Suppressor macrophage treated with lipopolysaccharide for 1 hour (primary cell): ENCODE measurements at places on chromosomes 5 and 9.

- no peak for DNase-seq
These were observed 85.4 kb downstream of the TRIM36 start for GRCh38 chr5:115084246-115084793.

- no peak for DNase-seq
These were observed 1587.7 kb upstream of the NUDT12 start for GRCh38 chr5:105150323-105150722.

- DNase-seq: no peak
These were observed 102.2 kb downstream of the INIP start for GRCh38 chr9:112615584-112616266.

DNA sequence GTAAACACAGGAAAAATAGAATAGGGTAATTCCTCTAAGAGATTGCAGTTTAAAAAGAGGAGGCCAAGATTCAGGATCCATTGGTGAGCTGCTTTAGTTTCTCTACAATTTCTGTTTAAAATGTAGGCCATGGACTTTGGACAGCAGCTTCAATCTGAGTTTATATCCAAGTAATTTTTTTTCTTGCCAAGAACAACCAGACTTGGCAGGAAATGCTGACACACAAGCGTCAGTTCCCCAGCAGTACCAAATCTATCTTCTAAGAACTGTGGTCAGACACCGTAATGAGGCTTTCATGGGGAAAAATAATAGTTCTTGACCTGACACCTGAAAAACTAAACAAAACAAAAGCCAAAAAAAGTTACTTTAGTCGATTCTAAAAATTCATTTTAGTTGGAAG lies 528.8 kb downstream of the CSNK1G3 start:
- no peak for DNase-seq

DNA sequence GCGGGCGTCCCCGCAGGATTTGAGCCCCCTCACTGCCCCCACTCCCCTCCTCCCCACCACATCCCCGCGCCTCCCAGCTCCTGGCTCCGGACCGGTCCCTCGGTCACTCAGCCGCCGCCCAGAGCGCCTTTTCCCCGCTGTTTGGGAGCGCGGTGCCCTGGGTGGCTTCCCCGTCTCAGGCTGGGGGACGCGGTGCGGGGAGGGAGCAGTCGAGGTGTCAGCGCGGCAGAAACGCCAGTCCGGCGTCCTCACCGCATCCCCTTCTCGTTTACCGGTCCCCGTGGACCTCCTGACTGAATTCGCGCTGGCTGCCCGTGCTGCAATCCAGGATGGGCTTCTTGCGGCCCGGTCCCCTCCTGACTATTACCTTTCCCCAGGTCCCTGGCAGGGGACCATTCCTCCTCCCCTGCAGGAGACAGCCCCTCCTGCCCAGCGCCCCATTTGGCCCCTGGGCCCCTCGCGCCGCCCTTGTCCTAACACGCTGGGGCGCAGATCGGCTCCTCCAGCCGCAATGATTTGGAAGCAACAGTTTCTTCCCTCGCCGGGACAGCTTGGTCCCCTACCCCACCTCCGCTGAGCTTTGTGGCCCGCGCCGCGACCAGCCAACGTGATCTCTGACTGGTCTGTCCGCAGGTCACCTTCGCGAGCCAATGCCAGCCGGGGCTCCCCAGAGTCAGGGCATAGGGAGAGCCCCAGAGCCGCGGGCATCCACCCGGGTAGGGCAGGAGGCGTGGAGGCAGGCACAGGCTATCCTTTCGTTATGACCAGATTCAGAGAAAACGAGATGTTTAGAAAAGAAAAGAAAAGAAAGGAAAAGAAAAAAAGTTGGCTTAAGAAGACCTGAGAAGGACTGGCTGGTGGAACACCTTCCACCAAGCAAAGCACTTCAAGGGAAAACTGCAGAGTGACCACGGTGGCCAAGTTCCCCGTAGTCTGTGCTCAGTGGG lies 1.2 kb downstream of the ANKRD33B start:
- peak; percentile 51 for DNase-seq

DNA sequence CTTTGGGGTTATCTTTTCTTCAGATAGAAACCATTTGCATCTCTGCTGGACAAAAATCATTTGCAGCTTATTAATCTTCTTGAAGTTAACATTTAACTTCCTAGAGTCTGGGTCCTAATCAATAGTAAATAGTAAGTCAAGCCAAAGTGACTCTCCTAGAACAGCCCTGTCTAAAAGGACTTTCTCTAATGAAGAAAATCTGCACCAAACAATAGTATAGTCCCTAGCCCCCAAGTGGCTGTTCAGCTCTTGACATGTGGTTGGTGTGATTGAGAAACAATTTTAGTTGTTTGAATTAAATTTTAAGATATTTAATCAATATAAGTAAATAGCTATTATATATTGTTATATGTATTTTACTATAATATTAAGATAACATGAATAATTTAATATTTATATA lies 64.6 kb upstream of the SHB start:
- no peak for DNase-seq

DNA sequence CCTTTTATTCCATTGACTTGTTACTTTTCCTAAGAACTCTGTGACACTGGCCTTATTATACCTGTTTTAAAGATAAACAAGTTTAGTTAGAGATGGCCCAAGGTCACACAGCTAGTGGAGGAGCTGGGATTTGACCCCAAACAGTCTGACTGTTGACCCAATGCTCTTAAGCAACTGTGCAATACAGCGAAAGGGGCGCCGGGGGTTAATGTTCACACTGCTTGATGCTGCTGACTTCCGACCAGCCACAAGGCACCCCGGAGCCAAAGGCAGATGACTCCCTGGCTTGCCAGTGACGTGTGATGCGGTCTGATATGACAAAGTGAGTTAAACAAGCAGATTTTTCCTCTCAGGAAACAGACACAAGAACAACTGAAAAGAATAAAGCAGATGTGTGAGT lies 23.9 kb downstream of the PIK3R1 start:
- peak; percentile 86 for DNase-seq

DNA sequence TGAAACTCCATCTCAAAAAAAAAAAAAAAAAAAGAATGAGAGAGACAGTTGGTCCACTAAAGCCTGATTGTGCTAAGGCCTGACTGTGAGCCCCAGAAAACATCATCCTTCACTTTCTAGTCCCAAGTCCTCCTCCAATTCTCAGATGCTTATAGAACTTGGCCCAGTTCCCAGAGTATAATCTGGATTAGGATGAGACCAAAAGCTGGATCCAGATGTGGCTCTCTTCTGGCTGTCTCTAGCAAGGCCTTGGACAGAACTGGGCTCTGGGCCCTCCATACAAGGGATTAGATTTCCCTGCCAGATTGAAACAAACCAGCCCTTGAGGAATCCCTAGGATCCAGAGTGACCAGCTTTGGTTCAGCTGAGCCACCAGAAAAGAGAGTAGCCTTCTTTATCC lies 98.4 kb upstream of the ZNF366 start:
- no peak for DNase-seq

GRCh38 chr9:1979741-1980367 lies 35.3 kb upstream of the SMARCA2 start:
- DNase-seq: peak; percentile 34

DNA sequence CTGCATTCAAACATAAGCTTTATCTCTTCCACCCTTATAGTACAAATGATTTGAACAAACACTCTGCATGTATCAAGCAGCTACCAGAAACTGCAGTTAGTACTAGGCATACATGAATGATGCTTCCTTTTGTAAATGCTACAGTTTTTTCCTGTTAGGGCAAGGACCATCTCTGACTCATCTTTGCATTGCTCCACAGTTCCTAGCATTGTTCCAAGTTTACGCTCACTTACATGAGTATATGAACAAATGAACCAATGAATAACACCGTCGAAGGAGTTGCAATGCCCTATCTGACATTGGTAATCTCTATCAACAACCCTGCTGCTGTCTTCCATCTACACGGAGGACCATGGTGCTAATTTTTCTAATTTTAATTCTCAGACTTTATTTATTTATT lies 2.1 kb upstream of the ALDH7A1 start:
- DNase-seq: peak; percentile 6

- no peak for DNase-seq
These were observed 23.3 kb downstream of the PITX1 start for GRCh38 chr5:135010502-135011354.

DNA sequence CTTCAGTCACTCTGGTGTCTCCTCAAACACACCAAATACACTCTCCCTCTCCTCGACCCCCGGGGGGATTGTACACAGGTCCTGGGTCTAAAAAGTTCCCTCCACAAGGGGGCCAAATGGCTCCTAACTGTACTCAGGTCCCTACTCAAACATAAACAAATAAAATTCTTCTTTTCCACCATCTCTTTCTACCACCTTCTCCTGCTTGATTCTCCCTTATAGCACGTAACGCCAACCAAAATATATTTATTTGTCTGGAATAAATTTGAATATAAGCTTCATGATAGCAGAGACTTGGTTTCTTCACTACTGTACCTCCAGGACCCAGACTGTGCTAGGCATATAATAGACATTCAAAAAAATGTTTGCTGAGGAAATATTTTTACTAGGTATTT lies 21.4 kb downstream of the ZNF608 start:
- DNase-seq: no peak

DNA sequence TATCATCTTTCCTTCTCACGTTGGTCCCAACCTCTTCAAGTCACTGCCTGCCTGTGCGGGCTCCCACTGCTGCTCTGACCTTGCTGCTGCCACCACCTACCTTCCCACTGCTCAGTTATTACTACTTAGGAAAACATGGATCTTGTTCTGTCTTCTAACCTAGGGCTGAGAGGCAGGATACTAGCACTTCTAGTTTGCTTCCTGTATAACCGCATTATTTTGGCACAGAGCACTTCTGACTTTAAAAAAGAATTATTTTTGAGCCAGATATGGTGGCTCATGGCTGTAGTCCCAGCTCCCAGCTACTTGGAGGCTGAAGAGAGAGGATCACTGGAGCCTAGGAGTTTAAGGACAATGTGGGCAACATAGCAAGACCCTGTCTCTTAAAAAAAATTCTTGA lies 135.4 kb upstream of the GNA14 start:
- no peak for DNase-seq
